Right cardiac atrium (tissue), 5 donors: ENCODE measurements at places on chromosomes 2 and 18. TPM values are rescaled to one million over a fixed set of nuclear protein-coding genes. Genes with fewer than 3 reads are reported as not detected.

- DNase-seq = no peak
Measured at GRCh38 chr2:59196491-59196890, 955.4 kb upstream of the FANCL start.

DNA sequence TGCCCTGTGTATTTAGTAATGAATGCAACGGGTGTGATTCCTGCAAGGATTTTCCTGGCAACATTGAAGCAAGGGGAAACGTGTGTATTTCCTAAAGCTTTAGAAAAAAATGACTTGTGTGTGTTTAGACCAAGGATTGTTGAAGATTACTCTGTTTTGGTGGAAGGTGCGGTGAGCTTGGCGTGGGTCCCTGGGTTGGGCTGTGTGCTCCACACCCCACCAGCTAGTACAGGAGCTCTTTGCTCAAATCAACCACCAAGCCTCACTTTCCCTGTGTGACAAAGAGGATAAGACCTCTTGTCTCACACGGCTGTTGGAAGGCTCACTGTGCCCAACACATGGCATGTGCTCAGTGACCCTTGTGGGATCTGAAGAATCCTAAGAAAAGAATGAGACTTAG is 21.4 kb upstream of the GREB1 start:
- no peak for DNase-seq

DNA sequence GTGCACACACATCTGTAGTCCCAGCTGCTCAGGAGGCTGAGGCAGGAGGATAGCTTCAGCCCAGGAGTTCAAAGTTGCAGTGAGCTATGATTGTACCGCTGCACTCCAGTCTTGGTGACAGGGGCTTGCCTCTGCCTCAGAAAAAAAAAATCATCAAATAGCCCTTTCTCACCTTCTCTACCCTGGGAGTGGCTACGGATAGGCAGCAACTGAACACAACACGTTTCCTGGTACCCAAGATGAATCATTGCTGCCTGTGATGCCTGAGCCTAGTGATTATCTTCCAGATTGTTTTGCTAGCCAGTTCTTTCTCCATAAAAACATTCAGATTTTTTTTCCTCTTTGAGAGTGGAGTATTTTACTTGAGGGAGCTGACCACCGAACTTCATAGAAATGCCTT is 13.5 kb downstream of the INPP4A start:
- no peak for DNase-seq

- DNase-seq = peak; percentile 69
Measured at GRCh38 chr18:63440219-63440618, 17.9 kb upstream of the VPS4B start.

DNA sequence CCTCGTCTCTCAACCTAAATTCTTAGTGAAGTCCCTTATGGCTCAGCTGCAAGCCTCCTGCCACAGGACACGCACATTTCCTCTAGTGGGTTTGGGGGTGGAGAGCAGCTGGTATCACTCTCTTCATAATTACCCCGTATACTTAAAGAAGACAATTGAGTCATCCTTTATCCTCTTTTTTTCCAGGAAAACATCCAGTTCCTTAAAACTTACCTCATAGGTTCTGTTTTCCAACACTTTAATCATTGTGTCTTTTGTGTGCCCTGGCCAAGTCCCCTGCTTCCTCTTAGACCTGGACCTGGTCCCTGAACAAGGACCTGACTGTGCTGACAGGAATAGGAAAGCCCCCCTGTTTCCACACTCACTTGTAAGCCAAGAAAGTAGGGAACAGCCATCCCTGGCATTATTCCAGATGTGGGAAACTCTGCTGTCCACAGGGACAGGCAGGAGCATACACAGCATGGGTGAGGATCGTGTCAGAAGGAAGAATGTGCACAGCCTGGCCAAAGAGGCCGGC is 42.3 kb upstream of the MYO1B start:
- no peak for DNase-seq

DNA sequence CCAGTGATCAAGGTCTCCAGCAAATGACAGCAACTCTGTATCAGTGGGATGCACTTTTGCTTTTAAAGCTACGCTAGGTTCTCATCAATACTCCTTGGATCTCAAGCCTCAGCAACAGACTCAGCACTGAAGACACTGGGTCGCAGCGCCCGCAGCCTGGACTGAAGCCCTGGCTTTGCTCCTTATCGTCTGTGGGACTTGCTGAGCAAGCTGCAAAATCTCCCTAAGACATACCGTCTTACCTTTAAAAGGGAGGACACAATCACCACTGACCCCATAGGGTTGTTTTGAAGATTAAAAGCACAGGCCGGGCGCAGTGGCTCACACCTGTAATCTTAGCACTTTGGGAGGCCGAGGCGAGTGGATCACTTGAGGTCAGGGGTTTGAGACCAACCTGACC is 8.1 kb downstream of the CYB5A start:
- DNase-seq = peak; percentile 51

- no peak for DNase-seq
Measured at GRCh38 chr2:227971619-227972230, 100.3 kb downstream of the DAW1 start.

Gene DSG4
- not detected for total RNA-seq

Gene ALK
- total RNA-seq = 0.14 TPM

Gene SLC38A11
- 0.08 TPM for total RNA-seq

Gene NOL4
- 0.20 TPM for total RNA-seq

Gene ERBB4
- total RNA-seq = 33.4 TPM

Gene UBR3
- 94.3 TPM for total RNA-seq
